Ammon's horn (tissue), 1 donor: ENCODE measurements at places on chromosomes 12 and 14.

GRCh38 chr14:101123618-101124510, 220.3 kb upstream of the RTL1 start:
- DNase-seq = no peak

GRCh38 chr14:100037353-100037752, 27.9 kb upstream of the EVL start:
- DNase-seq = no peak

- no peak for DNase-seq
Measured at GRCh38 chr12:69196302-69197288, 42.8 kb upstream of the CPSF6 start.

- DNase-seq = no peak
Measured at GRCh38 chr14:88901189-88901588, 76.7 kb downstream of the TTC8 start.

GRCh38 chr14:84483072-84483420, 1046.9 kb upstream of the FLRT2 start:
- no peak for DNase-seq

DNA sequence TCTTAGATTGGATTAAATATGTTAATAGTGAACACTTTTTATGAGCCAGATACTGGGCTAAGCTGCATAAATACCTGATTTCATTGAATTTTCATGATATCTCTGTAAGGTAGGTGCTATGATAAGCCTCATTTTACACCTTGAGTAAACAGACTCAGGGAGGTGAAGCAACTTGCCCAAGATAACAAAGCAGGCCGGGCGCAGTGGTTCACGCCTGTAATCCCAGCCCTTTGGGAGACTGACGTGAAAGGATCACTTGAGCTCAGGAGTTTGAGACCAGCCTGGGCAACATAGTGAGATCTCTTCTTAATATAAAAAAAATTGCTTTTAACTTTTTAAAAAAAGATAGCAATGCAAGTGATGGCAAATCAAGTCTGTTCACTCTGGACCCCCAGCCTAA, 1.4 kb downstream of the GNB3 start:
- DNase-seq = no peak

- no peak for DNase-seq
Measured at GRCh38 chr12:92863251-92863650, 65.8 kb downstream of the EEA1 start.

DNA sequence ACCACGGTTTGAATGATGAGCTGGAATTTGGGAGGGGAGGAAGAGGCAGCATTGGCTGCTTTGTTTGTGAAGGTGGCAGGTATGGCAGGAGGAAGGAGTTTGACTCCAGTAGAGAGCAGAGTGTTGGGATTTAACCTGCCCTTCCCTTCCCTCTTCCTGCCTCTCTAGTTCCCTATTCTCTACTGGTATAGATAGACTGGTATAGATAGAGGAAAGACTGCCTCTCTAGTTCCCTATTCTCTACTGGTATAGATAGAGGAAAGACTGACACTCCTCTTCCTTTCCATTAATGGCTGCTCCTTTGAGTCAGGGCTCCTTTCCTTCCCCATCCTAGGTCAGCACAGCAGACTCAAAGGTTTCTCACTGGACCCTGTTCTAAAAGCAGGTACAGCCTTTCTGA, 8.4 kb upstream of the SYCP3 start:
- no peak for DNase-seq
